ENCODE measurements at places on chromosomes 3 and 15.

DNA sequence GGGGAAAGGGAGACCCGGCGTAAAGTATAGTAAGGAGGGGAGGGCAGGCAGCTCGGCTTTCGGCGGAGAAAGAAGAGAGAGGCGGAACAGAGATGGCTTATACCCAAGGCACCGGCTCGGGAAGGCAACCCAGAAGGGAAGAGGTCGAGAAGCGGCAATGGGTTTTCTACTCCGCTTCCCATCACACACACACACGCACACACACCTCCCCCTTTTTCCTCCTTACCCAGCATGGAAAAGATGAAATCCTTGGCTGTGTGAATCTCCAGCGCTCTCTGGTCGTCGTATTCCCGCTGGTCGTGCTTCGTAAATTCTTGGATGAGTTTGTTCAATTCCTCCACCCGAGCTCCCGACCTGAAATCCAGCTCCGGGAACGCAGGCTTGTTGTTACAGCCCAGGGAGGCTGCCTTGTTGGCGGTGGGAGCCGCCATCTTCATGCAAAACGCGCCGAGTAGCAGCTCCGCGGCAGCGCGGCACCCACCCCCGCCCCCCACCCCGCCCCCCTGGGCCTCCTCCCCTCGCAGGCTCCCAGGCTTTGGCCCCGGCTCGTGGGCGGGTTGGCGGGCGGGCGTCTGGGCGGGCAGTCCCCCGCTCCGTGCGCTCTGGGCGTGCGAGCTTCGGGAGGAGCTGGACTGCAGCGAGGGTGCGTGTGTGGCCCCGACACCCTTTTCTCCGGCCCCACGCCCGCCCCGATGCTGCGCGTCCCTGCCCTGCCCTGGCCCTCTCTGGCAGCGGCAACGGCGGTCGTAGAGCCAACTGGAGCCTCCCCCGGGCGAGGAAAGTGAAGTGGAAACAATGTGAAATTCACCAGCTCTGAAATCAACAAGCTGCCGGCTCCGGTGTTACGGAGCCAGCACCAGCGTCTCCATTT lies at the start of gene MB21D2:
TSS of gene MB21D2 (minus strand) at position 453 of the 871 bp plus-strand sequence. CDS start at position 437, 16 bp downstream.
- DNase-seq: peak; percentile 73

GRCh38 chr3:1446531-1446930 lies 353.7 kb downstream of the CNTN6 start:
- no peak for DNase-seq

GRCh38 chr3:147736226-147736625 lies 327.1 kb downstream of the ZIC1 start:
- DNase-seq: no peak

DNA sequence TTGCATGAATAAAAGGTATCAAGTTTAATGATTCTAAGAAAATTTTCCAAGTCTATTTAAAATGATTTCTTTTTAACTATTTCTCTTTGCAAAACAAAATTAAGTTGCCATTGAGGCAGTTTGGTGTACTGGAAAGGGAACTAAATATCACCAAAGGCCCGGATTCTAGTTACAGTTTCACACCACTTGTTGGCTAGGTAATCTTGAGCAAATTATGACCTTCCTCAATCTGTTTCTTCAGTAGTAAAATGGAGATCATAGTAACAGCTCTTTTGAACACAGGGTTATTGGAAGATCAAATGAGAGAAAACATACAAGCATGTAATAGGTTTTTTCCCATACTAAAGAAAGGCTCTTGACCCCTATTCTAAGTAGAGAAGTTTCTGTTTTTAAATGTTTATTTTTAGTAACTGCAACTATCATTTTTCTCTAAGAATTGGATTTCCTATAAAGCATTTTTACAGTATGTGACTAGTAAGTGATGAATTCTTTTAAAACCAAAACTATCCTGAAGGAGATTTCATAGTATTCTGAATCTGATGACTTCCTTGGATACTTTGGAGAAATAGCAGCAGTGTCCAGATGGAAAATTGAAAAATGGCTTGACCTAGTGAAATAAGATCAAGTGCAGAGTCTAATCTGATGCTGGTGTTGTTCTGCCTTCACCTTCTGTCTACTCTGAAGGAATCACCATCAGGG lies 15.7 kb downstream of the SCAANT1 start:
- DNase-seq: no peak

- DNase-seq: peak; percentile 5
Observed at GRCh38 chr3:24963762-24964625, 464.1 kb upstream of the RARB start.

DNA sequence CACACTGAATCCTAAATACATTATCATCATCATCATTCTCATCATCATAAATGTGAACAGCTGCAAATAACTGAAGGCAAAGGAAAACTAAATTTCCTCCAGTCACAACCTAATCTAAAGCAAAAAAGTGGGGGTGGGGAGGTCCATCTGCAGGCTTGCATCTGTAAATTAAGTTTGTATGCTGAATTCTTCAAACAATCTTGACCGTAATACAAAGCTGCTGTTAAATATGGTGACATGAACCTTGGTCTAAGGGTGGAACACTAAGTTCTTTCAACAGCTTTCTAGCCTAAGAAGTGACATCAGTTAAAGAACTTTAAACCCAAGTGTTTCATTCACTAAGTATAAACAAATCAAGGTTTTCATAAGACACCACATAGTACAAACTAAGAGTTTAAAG lies 4.3 kb downstream of the LRRFIP2 start:
- no peak for DNase-seq

DNA sequence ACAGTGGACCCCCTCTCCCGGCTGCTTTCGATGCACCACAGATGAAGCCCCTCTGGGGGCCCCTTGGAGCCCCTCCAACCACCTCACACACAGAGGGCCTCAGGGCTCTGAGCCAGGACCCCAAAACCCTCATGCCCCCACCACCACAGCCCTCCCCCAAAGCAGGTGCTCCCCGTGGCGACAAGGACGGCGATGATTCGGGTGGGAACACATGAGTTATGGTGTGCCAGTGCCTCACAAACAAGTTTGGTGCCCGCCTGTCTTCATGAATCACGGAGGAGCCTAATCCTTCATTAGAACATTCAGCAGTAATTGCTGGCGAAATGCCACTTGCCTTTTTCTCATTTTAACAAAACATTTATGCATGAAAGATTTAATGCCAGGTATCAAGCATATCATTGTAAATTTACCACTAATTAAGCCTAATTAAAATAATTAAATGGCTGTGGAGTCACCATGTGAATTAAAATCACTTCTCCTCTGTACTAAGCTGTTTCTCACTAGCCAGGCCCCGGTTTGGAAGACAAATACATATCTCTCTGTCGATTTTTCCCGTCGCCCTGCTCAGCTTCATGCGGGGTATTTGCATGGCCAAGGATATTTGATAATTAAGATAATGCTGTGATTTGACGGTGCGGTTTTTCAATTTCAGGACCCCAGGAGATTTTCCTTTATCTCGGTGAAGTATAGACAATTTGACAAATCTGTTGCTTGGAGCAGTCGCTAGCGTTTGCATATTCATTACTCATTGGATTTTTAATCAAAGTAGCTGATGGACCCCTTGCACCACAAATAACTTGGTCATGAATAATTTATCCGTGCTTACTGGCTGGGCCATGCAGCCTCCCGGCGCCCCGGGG lies 157.0 kb downstream of the TLE3 start:
- no peak for DNase-seq

DNA sequence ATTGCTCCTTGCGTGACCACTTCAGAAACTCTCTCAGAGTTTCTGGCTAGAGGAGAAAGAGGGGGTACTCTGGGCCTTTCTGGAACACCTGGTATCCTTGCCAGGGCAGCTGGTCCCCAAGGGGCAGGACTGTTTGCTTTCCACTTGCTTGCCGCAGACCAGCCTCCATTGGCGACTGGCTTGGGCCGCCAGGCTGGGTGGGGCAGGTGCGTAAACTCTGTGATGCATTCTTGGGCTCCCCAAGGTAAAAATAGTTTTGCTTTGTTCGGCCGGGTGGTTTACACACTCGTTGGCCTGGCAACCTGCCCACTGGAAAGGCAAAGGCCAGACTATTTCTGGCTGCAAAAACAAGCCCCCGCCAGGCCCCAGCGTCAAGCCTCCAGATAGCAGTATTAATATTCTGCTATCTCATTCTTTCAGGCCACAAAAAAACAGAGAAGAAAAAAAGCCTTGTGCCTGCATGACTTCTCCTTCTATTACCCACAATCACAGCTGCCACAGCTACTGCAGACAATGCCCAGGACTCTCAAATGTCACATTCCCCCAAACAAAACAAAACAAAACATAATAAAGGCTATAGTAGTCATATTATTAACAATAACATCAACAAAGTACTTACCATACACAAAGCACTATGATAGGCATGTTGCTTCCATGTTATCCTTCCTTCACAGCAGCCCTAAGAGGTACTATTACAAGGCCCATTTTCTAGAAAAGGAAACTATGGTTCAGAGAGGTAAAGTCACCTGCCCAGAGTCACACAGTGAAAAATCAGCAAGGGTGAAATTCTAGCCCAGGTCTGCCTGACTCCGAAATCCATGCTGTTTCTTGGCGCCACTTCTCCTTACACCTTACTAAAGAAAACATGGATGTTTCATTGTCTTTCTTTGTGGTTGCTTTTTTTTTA lies 14.0 kb upstream of the SSUH2 start:
- DNase-seq: no peak

GRCh38 chr15:101502572-101503295 lies 13.2 kb upstream of the PCSK6 start:
- DNase-seq: no peak

- DNase-seq: no peak
Observed at GRCh38 chr3:190491533-190492054, 22.3 kb upstream of the IL1RAP start.

DNA sequence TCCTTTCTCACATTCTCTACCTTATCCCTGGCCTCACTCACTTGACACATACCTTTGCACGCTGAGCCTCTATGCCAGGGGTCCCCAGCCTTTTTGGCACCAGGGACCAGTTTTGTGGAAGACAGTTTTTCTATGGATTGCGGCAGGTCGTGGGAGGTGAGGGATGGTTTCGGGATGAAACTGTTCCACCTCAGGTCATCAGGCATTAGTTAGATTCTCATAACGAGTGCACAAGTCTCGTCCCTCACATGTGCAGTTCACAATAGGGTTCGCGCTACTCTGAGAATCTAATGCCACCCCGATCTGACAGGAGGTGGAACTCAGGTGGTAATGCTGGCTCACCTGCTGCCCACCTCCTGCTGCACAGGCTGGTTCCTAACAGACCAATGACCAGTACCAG lies 112.5 kb upstream of the EIF1B start:
- DNase-seq: no peak

DNA sequence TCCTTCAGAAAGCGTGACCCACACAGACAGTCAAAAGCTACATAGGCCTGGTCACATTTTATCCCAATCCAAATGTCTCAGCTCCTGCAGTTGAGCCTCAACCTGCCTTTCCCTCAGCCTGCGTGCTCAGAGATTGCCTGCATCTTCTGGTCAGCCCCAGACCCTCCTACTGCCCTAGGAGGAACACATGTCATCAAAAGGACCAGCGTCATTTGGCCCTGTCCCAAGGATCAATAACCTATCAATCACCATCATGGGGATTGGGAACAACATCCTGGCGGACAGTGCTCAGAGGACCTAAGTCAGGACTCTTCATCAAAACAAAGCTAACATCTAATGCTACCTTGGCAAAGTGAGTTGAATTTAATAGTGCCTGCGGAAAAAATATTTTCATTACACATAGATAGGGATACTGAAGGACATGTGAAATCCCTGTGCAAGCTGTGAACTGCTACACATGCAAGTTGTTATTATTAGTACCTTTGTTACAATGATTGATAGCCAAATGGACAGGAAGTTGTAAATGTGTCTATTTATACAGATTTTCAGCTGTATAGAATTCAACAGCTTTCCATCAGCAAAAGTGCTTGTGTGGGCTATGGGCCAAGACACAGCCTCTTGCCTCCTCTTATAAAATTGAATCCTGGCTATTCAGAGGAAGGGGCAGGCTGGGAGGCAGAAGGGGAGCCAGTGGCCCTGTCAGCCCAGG lies 47.7 kb downstream of the UMPS start:
- no peak for DNase-seq

GRCh38 chr3:13555753-13556152 lies 6.8 kb downstream of the FBLN2 start:
- no peak for DNase-seq

DNA sequence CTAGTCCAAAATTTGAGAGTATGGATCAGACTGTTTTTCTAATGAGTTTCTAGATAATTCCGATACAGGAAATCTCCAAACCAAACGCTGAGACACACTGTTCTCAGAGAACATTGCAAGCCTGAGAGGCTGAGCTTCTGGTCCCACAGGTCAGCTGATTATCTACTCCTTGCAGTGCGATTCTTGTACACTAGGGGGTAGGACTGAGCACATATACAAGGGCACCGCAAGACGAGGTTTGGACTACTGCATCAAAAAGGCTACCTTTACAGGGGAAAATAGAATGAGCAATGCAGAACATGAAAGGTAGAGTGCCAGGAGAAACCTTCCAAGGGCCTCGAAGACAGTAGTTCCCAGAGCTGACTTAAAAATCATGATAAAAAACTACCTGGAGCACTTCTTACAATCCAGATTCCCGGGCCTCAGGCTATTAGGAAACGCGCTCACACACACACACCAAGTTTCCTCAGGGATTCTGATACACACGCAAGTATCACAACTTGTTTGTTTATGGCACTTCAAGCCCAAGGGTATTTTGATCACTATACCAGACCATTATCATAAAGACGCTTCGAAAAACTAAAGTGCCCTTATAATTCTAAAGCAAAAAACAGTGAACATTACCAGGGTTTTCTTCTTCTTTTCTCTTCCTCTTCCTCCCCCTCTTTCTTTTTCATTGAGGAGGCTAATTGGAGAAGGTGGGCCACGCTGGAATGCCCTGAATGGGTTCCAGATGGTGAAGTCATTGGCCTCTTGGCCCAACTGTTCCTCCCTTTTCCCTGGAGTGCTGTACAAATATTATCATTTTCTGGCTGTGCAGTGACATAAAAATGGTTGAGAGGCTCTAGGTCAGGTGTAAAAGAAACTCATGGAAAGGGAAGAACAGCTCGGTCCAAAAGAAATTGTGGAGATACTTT lies 61.8 kb downstream of the SLC12A8 start:
- no peak for DNase-seq

- DNase-seq: peak; percentile 60
Observed at GRCh38 chr15:92899948-92900730, at the start of gene CHD2. Gene CHD2 (plus strand): TSS chr15:92900324. CDS start chr15:92901238, 914 bp downstream.

DNA sequence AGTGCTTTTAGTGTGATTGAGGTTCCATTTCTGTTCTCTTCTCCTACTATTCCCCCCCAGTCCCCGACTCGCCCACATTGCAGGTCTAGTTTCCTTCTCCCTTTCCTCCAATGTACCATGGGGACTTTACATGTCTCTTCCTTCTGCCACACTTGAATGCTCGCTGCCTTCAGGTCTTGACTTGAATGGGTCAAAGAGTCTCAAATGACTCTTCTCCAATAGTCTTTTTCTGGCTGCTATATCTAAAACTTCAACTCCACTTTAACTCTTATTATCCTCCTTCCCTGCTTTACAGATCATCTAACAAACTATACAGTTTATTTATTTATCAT lies 213.9 kb upstream of the SLC2A2 start:
- no peak for DNase-seq

DNA sequence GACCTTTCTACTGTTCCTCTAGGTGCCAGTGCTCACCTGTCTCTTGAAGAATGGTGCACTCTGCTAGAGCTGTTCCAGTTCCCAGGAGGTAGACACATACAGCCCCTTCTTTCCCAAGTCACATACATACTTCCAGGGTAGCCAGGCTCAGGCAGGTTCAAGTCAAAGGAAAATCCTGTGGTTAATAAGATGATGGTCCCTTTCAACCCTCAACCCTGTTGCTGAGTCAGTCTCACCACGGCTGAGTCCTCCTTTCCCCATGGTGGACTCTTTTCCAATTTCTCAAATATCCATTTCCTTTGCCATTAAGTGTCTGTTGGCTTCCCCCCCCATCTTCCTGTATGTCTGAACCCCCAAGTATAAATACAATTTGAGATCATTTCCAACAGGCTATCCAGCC lies 56.1 kb upstream of the ACAN start:
- DNase-seq: no peak

Measured in GM04504 (cell line).